ENCODE measurements at places on chromosomes 13 and 19.

GRCh38 chr19:2235381-2236063 is 607 bp downstream of the PLEKHJ1 start:
- DNase-seq, result no peak

- DNase-seq, result no peak
Observed at GRCh38 chr19:35278578-35279284, 3.6 kb upstream of the HAMP start.

GRCh38 chr19:17951157-17951989 is 15.5 kb upstream of the KCNN1 start:
- DNase-seq, result no peak

- no peak for DNase-seq
Observed at GRCh38 chr19:44738603-44739558, 9.6 kb upstream of the BCL3 start.

- no peak for DNase-seq
Observed at GRCh38 chr13:42035905-42036521, 12.4 kb upstream of the DGKH start.

GRCh38 chr19:47637550-47637949 is 28.6 kb downstream of the BICRA start:
- DNase-seq, result no peak

DNA sequence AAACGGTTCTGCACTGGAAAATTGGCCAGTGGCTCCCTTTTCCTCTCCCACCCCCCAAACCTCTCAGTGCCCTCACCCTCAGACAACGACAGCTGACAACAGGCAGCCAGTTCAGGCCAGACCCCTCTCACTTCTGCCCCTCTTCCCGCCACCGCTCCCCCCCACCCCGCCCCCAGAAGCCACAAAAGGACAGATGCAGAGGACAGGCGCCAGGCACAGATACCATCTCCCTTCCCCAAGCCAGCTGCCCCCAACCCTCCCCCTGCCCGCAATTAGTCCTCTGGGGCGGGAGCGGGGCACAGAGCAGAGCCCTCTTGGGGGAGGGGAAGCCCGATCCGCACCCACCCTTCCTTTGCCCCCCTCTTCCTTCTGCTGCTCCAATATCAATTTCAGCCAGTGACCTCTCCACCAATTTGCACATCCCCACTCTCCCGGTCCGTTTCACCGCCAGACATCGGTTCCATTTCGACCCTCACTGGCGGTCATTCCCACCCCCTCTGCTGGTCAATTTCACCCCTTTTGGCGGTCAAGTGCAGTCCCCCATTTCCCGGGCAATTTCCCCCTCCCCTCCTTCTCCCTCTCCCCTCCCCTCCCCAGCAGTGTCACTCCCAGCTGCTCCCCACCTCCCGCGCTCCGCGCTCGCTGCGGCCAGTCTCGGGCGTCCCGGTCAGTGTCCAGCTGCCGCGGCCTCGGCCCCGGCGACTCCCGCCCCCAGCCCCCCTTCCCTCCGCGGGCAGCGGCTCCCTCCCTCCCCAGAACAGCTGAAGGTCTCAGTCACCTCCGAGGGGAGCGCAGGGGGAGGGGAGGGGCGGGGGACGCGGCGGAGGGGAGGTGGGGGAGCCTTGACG is at the start of gene SHD:
Gene SHD (plus strand): TSS at position 848 of the 848 bp plus-strand sequence. CDS start 798 bp downstream, outside the sequence.
- peak; percentile 71 for DNase-seq

DNA sequence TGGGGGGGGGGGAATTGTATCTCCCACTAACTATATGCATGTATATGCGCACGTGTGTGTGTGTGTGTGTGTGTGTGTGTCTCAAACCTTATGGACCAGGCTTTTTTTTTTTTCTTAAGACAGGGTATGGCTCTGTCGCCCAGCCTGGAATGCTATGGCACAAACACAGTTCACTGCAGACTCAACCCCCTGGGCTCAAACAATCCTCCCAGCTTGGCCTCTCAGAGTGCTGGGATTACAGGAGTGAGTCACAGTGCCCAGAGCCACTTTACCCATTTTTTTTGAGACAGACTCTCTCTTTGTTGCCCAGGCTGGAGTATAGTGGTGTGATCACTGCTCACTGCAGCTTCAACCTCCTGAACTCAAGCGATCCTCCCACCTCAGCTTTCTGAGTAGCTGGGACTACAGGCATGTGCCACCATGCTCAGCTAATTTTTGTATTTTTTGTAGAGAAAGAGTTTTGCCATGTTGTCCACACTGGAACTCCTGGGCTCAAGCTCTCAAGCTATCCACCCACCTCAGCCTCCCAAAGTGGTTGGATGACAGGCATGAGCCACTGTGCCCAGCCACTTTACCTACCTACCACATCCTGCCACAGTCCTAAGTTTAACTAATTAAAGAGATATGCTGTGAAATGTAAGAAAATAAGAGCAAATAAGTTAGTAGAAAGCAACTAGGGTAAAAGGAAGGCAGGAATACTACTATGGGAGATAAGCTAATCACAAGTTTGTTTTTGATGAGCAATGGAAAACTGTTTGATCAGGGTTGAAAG is 2.4 kb downstream of the ZMYM5 start:
- peak; percentile 26 for DNase-seq

GRCh38 chr13:69828527-69828926 is 279.1 kb upstream of the ATXN8OS start:
- DNase-seq, result no peak

DNA sequence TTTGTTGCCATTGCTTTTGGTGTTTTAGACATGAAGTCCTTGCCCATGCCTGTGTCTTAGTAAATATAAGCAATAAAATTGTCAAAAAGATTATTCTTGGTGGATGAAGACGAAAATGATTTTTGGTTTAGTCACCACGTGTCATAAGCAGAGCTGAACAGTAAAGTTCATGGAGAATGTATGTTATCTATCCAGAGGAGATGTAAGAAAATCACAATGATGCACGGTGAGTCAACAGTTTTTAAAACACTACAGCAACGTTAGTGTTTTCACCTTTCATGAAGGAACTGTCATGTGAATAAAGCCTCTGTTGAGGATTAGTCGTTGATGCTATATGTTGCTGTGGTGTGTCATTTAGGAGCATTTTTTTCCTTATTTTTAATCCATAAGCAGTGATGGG is 137.6 kb downstream of the GPC6 start:
- DNase-seq, result no peak

GRCh38 chr19:49165111-49165750 is 7.6 kb downstream of the TRPM4 start:
- no peak for DNase-seq

- no peak for DNase-seq
Observed at GRCh38 chr13:104143760-104144416, 1077.7 kb upstream of the SLC10A2 start.

DNA sequence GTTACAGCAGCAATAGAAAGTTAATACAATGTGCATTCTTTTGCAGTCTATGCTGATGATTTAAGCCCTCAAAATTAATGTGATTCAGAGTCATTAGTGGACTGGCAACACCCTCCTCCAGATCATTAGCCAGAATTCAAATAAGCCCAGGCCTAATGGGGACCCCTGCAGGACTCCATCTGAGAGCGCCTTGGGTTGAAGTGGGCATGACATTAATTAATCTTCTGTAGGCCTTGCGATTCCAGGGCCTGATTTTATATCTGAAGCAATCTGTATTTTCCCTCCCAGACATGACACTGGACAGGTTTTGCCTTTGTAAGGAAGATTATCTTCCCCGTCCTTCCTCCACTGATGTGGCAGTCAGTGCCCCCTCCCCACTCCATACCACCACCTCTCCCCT is 442.9 kb downstream of the FOXO1 start:
- DNase-seq, result no peak

- DNase-seq, result no peak
Observed at GRCh38 chr19:42424712-42425131, 2.5 kb downstream of the LIPE start.

- no peak for DNase-seq
Observed at GRCh38 chr13:101210774-101211173, 205.5 kb downstream of the NALCN start.
